ENCODE measurements at places on chromosomes 16 and 17.

DNA sequence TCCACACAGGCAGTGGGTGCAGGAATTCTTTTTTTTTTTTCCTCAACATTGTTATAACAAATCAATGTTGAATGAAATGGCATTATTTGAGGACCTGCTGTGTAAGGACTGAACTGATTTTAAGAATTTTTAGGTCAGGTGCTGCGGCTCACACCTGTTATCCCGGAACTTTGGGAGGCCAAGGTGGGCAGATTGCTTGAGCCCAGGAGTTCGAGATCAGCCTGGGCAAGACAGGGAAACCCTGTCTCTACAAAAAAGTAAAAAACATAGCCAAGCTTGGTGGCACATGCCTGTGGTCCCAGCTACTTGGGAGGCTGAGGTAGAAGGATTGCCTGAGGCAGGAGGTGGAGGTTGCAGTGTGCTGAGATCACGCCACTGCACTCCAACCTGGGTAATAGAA is 12.4 kb downstream of the MPRIP start:
- DNase-seq: no peak

- no peak for DNase-seq
Measured at GRCh38 chr17:29016345-29017210, 10.7 kb upstream of the SEZ6 start.

DNA sequence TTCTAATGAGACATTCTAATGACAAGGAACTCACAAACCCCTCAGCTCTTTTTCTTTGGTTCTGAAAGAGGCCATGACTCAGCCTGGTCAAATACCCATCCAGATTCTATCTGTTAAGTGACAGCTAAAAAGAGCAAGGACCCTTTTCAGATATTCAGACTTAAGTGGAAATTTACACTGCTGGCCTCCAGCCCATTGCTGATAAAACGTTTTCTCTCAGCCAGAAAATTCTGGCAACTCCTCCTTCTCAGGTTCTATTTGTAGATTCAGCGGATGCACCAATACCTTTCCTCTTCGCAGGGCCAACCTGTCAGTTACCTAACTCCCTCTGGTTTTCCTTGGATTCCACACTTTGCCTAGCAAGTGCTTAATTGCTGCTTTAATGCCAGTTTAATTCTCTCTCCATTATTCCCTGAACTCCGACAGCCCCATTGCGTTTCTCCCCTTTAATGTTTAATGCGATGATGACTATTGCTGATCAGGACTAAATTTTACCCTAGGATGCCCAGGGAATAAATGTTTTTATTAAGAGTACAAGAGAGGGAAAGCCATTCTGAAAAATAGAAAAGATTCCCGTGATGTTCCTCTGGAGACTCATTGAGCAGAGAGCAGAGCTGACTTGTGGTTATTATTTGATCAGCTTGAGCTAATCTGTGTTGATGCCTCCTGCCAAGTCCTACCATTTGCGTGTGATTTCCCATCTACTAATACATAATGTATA is 35.9 kb upstream of the TOM1L1 start:
- DNase-seq: no peak

- DNase-seq: no peak
Measured at GRCh38 chr17:64617125-64617780, 44.9 kb downstream of the SMURF2 start.

DNA sequence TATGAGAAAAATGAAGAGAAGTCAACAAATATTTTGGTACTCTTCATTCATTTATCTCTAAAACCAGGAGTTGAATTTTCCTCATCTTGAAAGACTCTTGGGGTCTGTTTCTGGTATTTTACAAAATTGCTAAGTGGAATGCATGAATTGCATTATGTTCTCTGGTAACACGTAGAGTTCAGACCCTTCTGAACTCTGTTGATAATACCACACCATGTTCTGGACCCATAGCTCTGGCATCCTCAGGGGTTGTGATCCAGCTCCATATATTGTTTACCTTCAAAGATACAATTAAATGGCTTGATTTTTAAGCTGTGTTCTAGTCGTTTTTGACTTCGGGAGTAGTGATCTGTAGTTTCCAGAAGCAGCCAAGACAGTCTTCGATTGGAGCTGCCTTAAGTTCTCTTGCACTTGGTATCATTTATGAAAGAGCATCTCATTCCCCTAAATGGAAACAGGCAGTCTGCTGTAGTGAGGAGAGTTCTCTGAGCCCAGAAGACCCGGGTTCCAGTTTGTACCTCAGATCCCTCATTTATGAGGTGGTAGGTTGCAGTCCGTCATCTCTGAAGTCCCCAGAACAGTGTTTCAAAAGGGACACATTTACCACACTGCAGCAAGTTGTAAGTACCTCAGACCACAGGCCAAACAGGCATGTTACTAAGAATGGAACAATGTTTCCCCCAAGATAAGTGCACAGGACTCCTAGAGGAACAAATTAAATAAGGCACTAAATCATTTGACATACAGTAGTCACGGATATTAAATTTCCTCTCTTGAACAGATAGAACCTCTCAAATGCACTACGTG is 9.6 kb downstream of the PSMD7 start:
- no peak for DNase-seq

- no peak for DNase-seq
Measured at GRCh38 chr17:50322271-50322670, 23.7 kb upstream of the XYLT2 start.

- no peak for DNase-seq
Measured at GRCh38 chr16:13178318-13178717, 276.9 kb downstream of the SHISA9 start.

DNA sequence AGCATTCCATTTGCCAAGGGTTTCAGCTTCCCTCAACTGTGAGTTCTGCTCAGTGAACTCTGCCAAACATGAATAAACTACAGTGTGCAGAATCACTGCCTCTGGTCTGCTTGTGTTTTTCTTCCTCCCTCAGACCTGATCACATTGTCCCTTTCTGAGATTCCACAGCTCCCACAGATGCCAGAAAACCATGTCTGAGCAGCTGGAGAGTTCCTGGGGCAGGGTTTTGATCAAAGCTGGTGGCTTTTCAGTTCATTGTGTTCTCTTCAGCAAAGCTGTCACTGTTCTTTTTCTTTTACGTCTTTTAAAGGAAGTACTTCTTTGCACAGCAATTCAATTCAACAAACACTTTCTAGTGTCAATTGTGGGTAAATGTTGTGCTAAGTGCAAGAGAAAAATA is 555.8 kb downstream of the RBFOX1 start:
- DNase-seq: no peak

GRCh38 chr17:29857823-29858222 is 72.2 kb downstream of the SSH2 start:
- DNase-seq: no peak

DNA sequence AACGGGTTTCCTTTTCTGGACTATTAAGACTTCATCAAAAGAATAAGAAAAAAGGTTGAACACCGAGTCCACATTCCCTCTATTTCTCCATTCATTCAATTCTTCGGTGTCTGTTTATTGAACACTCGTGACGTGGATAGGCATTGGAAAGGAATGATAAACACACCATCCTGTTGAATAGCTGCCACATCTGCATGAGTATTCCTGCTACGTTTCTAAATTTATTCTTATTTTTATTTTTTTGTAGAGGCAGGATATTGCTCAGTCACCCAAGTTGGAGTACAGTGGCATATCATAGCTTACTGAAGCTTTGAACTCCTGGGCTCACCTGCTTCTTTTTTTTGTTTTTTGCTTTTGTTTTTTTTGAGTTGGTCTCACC is 80.8 kb upstream of the CIBAR2 start:
- DNase-seq: no peak

- no peak for DNase-seq
Measured at GRCh38 chr17:32976131-32976530, 15.5 kb upstream of the SPACA3 start.

- DNase-seq: no peak
Measured at GRCh38 chr17:4693416-4693815, 10.5 kb downstream of the PELP1 start.

DNA sequence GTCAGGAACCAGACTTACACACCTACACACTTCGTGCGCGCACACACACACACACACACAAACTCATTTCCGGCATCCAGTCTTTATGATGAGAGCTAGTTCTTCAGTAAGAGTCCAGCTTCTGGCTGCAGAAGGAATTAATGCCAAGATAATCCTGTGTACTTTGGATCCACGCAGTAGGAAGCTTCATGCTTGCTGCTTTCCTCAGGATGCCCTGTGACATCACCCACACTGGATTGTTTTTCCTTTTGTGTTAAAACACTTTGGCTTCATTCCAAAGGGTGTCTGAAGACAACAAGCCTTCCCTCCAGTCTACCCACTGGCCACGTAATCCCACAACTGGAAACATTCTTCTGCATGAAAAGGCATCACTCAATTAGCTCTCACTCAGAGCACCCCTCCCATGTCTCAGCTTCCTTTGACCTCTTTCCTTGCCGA is 35.4 kb downstream of the KCNJ16 start:
- DNase-seq: no peak

- DNase-seq: no peak
Measured at GRCh38 chr16:86292171-86292775, 218.1 kb upstream of the FOXF1 start.

DNA sequence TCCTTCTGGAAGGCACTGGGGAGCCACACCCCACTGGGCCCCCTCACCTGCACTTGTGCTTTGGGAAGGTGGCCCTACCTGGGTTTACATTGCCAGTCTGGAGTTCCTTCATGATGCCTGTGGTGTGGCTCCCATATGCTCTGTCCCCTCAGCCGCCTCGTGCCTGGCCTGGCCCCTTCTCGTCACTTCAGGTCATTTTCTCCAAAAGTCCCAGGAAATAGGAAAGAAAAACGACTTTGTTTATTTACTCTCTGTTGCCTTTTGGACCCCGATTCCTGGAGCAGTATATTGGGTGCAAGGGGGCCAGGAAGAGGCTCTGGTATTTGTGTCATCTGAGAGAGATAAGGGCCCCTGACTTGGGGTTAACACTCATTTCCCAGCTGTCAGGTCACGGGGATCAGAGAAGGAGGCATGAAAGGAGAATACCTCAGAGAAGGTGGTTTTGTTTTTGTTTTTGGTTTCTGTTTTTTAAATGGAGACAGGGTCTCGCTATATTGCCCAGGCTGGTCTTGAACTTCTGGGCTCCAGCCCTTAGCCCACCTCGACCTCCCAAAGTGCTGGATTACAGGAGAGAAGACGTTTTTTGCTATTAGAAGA is 4.7 kb downstream of the SOCS3 start:
- no peak for DNase-seq

GRCh38 chr16:20956319-20956718 is 55.7 kb downstream of the LYRM1 start:
- peak; percentile 14 for DNase-seq

DNA sequence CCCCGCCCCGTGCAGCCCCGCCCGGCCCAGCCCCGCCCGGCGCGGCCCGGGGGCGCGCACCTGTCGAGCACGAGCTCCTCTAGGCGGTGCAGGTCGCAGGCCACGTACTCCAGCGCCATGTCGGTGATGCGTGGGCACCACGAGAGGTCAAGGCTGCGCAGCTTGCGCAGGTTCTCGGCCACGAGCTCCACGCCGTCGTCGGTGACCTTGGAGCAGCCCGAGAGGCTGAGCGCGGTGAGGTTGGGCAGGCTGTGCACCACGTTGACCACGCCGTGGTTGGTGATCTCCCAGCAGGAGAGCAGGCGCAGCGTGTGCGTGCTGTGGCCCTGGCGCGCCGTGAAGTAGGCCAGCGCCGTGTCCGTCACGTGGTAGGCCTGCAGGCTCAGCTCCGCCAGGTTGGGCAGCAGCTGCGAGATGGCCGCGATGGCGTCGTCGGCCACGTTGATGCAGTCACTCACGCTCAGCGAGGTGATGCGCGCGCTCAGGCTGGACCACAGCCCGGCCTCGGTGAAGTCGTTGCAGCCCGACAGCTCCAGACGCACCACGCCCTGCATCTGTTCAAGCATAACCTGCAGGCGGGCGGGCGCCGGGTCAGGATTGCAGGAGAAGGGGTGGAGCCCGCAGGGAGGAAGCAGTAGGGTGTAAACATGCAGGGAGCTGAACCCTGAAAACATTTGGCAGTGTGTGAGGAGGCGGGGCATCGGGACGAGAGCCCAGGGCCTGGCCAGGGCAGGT is 5.3 kb upstream of the WDR24 start:
- no peak for DNase-seq

DNA sequence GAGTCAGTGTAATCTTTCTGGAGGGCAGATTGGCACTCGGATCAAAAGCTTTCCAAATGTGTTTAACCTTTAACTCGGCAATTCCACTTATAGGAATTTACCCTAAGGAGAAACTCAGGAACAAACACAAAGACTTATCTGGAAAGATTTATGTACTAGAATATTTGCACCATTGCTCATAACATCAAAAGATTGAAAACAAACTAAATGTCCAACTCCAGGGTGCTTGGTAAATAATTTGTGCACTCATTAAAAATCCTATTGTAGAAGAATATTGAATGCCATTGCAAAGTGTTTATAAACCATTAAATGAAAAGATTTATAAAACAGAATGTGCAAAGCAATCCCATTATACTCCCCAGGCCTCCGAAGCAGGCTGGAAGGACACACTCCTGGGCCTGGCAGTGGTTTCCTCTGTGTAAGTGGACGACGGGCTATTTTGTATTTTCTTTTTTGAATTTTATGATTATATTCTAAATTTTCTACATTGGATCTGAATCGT is 18.7 kb upstream of the RBFOX3 start:
- DNase-seq: no peak

- DNase-seq: no peak
Measured at GRCh38 chr17:11908711-11909146, 88.5 kb downstream of the ZNF18 start.

DNA sequence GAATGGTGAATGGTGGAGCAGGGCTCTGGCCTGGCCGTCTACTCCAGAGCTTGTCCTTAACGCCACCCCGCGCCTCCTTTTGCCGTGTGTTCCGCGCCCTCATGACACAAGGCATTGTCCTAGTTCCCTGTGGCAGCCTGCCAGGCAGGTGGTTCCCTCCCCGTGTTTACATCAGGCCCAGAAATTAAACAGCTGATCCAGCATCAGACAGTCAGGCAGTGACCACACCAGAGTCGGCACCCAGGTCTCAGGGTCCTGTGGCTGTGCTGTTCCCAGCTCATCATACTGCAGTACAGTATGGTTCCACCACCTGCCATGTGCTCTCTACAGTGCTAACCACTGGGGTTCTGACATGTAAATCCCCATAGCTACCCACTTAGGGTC is 119.7 kb downstream of the RAB11FIP4 start:
- DNase-seq: no peak
